Thoracic aorta (tissue), 2 donors: ENCODE measurements at places on chromosomes 2 and 18. TPM values are rescaled to one million over a fixed set of nuclear protein-coding genes. Genes with fewer than 3 reads are reported as not detected.

DHRS9 gene
- total RNA-seq, result 4.8 TPM

ERBB4 gene
- 15.7 TPM for total RNA-seq

DNA sequence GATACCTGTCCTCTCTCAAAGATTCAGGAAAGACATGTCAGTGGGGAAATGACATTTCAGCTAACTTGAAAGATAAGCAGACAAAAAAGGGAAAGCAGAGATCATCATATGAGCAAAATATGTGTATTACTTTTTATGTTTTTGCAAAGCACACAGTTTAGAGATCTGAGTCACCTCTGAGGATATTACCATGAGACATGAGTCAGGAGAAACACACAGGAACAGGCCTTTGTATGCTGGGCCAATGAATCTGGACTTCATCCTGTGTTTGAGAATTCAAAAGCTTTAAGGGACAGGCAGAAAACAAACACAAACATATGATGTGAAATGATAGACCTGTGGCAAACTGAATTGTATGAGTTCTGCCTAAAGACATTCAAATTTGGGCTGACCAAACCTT, 306.0 kb upstream of the EPC2 start:
- no peaks in the 10 kb centered on the region for H3K4me1 ChIP-seq
- peaks cover 4% of the 10 kb centered on the region for H3K36me3 ChIP-seq
- no peak overlapping the region for H3K27ac ChIP-seq
- no peak overlapping the region for H3K4me3 ChIP-seq
- DNase-seq, result no peak

GRCh38 chr2:237452861-237453260, 34.2 kb upstream of the MLPH start:
- no peaks in the 10 kb centered on the region for H3K36me3 ChIP-seq
- no peaks in the 10 kb centered on the region for H3K27me3 ChIP-seq
- H3K27ac ChIP-seq, result no peak overlapping the region
- no peak for DNase-seq
- peaks cover 50% of the 10 kb centered on the region for H3K4me1 ChIP-seq

DNA sequence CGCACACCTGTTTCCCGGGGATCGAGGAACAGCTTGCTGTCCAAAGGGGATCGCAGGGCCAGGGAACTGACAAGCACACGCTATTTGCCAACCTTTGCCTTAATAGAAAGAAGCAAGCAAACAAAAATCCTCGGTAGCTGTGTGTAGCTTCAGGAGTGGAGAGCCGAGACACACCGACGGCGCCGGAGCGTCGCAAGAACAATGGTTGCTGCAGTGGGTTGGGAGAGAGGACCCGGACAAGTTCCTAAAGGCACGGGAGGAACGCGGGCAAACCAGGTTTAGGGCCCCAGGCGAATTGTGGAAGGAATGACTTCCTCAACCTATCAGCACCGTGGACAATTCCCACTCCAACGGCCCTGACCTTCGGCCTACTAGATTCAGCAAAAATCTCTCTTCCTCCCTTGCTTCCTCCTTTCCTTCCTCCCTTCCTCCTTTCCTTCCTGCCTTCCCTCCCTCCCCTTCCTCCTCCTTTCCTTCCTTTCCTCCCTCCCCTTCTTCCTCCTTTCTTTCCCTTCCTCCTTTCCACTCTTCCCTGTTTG, 4.9 kb upstream of the NEUROD1 start:
- no peak overlapping the region for H3K27ac ChIP-seq
- H3K27me3 ChIP-seq, result peaks cover 8% of the 10 kb centered on the region
- peaks cover 15% of the 10 kb centered on the region for H3K4me1 ChIP-seq
- no peaks in the 10 kb centered on the region for H3K36me3 ChIP-seq
- DNase-seq, result no peak
- H3K4me3 ChIP-seq, result no peak overlapping the region

DSG1 gene
- total RNA-seq, result 1.1 TPM

IKZF2 gene
- total RNA-seq, result 26.5 TPM
